ENCODE measurements at places on chromosomes 7 and 10.

DNA sequence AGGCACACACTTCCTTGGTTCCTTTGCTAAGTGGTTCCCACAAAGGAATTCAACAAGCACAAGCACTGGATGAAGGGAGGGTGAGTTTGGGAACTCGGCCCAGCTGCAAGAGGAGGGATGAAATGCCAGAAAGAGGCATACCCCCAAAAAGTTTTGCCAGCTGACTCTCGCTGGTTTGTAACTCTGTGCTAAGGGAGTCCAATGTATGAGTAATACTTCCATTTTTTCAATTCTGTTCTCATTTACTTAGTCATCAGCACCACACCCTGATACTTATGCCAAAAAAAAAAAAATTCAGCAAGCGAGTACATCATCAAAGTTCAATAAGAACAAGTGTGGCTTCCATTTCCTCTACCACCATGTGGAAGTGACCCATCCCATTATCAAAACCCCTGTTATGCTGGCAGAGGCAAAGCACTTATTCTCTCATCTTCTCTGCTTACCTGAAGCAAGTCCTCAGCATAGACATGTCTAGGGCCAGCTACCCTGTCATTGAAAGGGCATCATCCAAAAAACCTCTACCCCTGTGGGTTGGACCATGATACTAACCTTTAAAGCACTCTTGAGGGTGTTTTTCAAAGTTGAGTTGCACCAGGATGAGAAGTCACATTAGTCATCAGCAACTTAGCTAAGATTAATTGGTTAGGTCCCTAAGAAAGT lies 6.9 kb upstream of the HYCC1 start:
- DNase-seq = no peak

DNA sequence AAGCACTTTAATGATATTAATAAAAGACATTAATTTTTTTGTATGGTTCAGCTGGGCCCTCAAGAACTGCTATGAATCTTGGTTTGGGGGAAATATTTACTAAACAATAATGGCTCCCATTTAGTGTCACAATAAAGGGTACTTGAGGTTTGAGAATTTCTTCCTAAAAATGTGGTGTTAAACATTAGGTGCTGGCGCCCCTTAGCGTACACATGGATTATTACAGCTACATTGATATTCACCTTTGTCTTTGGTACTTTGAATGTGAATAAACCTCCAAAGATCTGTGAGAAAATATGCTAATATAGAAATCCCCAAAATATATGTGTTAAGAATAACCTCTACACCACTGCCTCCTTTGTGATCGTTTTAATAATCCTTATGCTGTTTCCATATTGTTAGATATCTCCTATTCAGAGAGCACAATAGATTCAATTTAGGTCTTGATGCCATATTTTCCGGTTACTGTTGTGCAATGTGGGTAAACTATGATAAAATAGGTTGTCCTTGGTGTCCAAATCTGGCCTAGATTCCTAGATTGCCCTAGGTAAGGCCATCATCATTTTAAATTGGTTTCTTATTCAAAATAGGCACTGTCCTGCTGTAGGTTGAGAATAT lies 161.8 kb upstream of the CACNA2D1 start:
- DNase-seq = peak; percentile 34

- DNase-seq = no peak
These were observed 461.2 kb upstream of the VSTM2A start for GRCh38 chr7:54080971-54081370.

GRCh38 chr10:12541446-12542067 lies 192.2 kb downstream of the CAMK1D start:
- no peak for DNase-seq

DNA sequence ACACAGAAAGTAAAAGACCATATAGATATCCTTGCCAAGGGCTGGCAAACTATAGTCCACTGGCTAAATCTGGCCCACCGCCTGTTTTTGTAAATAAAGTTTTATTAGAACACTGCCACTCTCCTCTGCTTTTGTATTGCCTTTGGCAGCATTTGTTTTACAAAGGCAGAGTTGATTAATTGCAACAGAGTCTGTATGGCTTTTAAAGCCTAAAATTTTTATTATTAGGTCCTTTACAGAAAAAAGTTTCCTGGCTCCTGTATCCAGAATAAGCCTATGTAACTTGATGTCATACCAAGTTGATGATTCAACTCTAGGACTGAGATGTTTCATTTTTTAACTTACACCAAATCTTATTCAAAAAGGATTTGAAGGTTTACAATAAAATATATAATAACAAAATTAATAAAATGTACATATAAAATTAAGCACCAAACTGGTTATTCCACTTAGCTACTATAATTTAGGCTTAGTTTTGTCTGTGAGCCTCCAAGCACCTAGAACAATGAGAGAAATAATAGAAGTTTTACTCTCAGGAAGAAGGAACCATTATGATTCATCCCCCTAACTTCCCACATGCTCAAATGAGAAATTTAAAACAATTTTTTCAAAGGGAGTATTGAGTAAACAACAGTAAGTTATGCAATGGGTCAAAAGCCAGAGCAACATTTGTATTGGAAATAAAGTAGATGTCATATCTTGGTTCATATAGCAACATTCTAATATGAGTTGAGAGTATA lies 31.9 kb downstream of the CPED1 start:
- DNase-seq = no peak

DNA sequence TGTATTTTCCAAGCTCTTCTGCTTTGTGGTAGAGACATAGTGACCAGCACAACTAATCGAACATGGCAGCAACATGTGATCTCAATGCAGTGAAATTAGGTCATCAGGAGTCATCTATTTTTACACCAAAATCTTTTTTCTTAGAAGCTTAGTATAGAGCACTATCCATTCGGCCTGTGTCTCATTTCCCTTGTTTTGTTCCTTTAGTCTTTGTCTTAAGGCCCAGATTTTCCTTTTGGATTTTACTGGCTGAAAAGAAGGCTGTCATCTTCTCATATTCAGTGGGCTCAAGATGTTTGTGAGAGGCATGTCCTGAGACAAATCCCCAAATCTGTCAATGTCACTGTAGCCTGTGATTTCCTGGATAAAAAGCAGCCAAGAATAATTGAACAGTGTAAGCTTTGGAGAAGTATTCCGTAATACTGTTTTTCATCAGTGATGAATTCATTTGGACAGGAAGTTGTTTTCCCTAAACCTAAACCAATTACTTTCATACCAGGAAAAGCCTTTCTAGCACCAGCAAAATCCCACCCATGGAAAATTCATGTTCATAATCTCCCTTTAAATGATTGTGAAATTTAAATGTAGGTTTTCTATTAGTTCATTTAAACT lies 55.2 kb downstream of the MAGI2 start:
- DNase-seq = no peak

DNA sequence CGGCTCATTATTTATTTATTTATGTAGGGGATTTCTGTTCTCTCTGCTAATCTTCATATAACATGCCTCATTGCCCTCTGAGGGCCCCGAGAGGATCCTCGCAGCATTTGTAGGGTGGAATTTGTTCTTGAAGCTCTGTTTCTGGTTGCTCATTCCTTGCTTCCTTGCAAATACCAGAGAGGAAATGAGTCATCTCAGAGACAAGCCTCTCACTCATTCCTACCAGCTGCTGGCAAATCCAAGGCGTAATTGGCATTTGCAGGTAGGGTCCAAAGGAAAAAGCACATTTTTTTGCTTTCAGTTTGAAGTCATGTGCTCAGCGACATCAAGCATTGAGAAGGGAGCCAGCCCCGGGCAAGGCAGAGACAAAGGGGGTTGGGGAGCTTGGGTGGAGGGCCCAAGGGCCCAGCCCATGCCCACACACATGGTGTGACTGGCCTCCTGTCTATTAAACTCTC lies 501.6 kb downstream of the GALNT17 start:
- DNase-seq = no peak

- no peak for DNase-seq
These were observed 347.8 kb downstream of the ETV1 start for GRCh38 chr7:13641714-13642113.

- no peak for DNase-seq
These were observed 546.9 kb downstream of the KCNMA1 start for GRCh38 chr10:77090381-77091356.

DNA sequence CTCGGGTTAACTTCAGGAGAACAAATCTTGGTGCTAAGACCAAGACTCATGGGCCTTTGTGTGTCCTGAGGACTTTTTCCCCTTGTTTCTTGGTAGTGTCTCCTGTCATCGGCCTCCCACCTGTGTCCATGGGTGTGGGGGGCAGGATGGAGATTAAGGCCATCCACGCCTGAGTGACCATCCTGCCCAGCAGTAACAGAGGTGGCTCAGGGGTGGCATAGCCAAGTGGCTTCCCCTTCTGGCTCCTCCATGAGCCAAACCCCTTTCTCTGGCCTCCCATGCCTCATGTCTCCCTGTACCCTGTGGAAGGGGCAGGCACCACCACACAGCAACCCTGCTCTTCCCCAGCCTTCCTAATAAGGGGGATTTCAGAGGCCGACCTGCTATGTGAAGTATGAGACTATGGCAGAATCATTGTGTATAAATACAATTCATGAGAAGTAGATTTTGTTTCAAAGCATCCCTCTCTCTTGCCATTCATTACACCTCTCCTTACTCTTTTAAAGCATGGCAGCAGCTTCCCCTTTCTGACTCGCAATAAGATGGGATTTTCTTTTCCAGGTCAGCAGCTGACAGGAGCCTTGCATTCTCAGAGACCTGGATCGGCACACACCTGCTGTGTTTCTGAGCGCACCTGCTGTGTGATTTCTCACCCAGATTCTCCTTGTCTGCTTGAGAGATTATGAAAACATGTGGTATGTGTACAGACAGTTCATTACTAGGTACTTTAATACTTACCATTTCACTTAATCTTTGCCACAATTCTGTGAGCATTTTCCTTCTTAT lies 102.5 kb downstream of the XPNPEP1 start:
- no peak for DNase-seq

- no peak for DNase-seq
These were observed 233.6 kb upstream of the BMPER start for GRCh38 chr7:33671531-33672262.

DNA sequence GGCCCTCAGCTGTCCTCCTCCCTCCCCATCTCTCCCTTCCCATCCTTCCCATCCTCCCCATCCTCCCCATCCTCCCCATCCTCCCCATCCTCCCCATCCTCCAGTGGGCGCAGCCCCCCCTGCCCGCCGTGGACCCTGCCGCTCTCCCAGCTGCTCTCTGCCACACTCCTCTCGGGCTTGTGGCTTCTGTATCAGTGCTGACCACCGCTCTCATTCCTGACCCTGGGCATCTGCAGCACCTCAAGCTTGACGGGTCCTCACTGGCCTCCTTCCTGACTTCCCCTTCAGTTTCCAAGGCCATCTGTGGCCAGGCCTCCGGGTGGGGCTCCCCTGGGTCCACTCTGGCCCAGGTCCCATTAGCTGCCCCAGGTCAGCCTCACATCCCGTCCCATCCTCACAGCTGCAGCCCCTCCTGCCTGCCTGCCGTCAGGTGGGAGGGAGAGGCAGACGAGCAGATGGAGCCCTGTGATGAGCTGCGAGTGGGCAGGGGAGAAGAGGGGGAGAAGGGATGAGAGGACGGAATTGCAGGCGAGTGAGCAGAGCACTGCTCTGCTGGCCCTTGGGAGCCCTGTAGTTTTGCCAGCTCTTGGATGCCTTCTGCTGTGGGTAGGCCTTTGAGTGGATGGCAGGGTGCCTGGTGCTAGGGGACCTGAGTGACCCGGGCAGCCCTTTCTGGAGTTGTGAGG lies 35.7 kb downstream of the LHPP start:
- DNase-seq = no peak

DNA sequence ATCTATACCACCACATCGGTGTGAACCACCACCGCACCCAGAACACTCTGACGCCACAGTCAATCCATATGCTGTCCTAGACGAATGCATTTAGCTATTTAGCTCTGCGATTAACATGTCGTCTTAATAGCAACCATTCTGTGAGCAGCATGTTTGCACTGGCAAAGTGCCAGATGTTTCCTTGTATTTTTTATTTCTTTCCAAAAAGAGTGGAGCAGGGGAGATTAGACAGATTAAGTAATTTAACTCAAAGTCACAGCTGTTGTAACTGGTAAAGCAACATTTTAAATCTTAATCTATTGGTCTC lies 57.0 kb upstream of the ARL4A start:
- peak; percentile 29 for DNase-seq

DNA sequence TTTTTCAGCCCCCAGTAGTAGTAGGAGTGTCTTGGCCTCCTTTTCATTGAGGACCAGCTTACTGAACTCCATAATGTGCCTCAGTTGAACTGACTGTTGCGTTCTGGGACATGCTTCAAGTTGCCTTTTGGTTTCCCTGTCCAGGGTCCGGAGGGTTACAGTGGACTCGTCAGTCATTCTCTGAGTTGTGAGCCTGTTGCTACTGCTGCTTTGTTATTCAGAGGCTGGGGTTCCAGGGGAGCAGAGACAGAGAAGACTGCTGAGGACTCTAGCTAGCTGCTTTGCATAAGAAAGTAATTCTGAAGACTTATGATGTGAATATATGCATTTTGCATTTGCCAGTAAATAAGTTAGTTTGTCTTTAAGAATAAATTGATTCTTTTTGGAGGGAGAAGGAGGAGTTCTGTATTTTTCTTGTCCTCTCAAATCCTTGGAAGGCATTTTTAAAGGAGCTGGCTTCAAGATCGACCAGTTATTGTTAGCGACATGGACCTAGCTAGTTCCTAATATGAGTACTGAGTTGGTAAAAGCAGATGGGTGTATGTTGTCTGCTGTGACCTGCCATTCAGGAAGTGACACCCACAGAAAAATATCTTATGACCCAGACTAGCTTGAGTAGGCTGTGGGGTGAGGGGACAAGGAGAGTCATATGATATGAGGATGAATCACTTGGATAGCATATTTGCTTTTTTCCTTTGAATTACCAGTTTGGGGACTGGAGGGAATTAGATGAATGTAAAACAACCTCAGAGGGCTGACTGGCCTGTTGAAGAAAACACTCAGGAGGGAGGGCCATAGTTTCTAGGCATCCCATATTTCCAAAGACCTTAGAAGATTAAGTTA lies 8.3 kb downstream of the PI4K2A start:
- DNase-seq = no peak

DNA sequence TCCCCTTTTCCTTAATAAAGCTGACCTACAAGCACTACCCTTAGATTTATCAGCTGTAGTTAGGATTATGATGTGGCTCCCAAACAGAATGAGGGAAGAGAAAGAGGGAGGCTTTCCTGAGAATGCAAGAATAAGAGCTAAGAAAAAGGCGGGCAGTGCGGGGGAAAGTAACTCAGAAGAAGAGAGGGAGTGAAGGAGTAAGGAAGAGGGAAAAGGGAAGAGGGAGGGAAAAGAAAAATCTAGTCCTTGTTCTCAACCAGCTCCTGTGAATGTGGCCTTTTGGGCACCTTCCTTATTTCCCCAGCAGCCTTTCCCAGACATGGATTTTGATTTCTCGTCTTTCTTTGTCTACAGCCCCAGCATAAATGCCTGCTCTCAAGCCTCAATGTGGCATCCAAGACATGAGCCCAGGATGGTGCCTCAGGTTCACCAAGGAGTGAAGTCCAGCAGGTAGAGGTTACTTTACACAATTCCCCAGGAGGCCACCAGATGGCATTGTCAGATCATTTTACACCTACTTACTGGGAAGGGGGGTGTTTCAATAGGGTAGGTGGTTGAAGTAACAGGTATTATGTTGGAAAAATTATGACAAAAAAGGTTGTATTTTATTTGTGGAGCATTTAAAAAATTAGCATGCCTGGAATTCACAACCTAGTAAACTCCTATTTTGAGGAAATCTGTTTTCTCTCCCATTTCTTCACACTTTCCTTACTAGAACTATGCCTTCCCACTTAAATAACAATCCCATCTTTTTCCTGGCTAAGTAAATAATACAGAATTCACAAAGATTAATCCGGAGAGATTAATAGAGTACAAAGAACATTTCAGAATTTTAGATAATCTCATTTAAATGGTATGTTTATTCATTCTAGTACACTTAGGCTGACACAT lies 106.5 kb downstream of the HTR7 start:
- DNase-seq = no peak

GRCh38 chr7:46173476-46174195 lies 252.6 kb upstream of the IGFBP3 start:
- no peak for DNase-seq
